ENCODE measurements at places on chromosomes 7 and 10. TPM values are rescaled to one million over a fixed set of nuclear protein-coding genes. Genes with fewer than 3 reads are reported as not detected.

FFAR4 gene
- total RNA-seq, result not detected

COL13A1 gene
- not detected for total RNA-seq

WIPF3 gene
- total RNA-seq, result 0.61 TPM

INMT gene
- 40.2 TPM for total RNA-seq

ENTPD1 gene
- total RNA-seq, result 7.7 TPM

PON1 gene
- not detected for total RNA-seq

CFTR gene
- 0.38 TPM for total RNA-seq

PRSS1 gene
- total RNA-seq, result not detected

CNPY1 gene
- total RNA-seq, result not detected

FKBP14 gene
- 3.3 TPM for total RNA-seq

LIMK1 gene
- total RNA-seq, result 12.6 TPM

UCMA gene
- not detected for total RNA-seq

CNNM1 gene
- 1.8 TPM for total RNA-seq

RBM17 gene
- 42.2 TPM for total RNA-seq

TNPO3 gene
- 42.7 TPM for total RNA-seq

GIGYF1 gene
- 8.0 TPM for total RNA-seq

GRCh38 chr10:113732966-113733365 lies 18.5 kb upstream of the PLEKHS1 start:
- DNase-seq, result no peak

DNA sequence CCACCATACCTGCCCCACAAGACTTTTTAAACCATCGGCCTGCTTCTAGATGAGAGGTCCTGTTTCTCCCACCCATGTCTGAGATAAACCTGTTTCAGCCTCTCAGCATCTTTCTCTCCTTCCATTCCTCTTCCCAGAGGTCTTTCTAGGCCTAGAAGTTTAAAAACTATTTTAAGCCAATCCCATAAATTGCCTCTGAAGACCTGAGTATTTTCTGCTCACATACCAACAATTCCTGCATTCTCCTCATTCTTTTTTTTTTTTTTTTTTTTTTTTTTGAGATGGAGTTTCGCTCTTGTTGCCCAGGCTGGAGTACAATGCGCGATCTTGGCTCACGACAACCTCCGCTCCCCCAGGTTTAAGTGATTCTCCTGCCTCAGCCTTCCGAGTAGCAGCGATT lies 262.9 kb upstream of the AUTS2 start:
- DNase-seq, result no peak

GRCh38 chr10:49760789-49761188 lies 1.3 kb downstream of the OGDHL start:
- DNase-seq, result no peak

GRCh38 chr7:69620063-69620462 lies 21.8 kb downstream of the AUTS2 start:
- DNase-seq, result no peak

GRCh38 chr7:159197066-159197975 lies 52.7 kb upstream of the VIPR2 start:
- no peak for DNase-seq

GRCh38 chr7:158017111-158018097 lies 570.2 kb downstream of the PTPRN2 start:
- DNase-seq, result no peak

DNA sequence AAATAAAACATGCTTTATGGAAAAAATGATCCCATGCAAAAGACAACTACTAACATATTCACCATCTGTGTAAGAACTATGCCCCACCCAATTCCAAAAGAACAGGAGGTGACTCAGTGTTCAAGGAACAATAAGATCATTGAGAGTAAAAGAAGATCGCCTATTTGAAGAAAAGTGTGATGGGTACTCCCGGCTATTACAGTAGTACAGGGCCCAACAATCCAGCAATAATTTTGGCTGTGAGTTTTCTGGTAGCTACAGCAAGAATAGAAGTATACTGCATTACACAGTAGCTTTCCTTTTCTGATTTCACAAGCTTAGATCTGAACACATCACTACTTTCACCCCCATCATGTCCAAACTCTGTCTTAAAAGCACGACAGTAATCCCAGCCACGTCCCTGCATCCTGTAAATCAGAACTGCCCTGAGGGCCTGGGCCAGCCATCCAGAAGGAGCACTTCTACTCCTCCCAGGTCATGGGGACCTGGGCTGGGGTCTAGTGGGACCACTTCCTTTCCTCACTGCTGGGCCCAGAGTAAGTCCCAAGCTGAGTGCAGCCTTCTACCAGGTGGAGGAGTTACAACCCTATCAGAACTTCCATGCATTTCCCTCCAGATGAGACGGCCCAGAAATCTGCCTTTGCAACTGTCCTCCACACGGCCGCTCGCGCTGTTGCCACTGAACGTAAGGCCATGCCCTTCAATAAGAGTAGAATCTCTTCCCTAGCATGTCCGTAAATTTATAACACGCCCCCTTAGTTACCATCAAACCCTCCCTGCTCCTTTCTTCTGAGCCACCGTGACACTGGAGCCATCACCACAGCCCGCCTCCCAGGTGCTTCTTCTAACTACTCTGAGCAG lies 7.9 kb downstream of the ESYT2 start:
- DNase-seq, result no peak

DNA sequence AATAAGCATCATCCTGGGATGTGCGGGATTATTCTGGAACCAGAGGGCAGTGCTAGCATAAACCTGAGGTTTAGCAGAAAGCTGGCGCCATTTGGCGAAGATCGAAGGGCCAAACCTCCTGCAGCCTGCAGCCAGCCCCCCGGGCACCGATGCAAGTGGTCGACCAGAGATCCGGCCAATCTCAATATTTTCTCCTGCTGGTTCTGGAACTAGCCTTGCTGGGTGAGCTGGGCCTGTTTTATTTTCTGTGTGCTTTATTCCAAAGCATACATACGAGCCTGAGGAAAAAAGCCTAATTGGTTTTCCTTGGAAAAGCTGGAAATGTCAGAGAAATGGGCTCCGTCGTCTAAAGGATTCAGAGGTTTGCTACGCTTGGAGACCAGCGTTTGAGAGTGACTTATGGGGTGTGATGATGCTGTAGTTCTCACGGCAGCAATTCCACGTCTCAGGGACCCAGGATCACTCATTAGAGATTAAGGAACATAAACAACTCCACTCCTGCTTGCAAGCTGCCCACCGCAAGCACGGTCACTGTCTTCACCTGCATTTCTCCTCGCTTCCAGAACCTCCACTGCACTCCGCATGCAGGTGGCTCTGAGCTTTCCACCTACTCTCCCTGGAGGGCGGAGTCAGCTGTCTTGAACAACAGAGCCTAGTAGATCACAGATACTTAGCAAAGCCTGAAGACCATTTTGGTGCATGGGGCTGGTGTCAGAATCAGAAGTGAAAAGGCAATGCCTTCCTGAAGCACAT lies 60.2 kb downstream of the PRKAG2 start:
- no peak for DNase-seq

DNA sequence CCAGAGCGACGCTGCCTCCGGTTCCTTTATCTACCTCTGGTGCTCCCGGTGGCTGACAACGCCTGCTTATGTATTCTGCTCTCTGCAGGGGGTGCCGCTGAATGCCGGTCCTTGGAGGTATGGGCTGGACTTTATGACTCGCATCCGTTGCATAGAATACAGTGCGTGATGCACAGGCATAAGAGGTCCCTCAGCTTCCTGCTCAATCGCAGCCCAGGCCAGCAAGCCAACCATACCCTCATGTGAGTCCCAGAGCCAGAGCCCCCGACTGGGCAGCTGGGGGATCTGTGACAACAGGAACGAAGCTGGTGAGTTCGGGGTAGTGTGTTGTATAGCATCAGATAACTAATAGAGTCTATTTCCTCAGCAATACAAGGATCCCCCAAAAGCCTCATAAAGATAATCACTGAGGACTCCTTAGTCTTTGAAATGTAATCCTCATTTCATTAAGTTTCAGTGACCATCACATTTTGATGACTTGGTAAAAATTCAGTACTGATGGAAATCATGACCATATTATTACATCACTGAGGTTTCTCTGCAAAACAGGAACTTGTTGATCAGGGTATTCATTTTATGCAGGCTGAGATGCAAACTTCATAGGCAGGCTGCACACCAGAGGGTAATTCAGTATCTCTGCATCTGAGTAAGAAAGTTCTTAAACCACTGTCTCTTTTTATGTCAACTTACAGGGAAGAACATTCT lies 607.8 kb downstream of the PTPRN2 start:
- DNase-seq, result no peak

- no peak for DNase-seq
Measured at GRCh38 chr7:85627791-85628586, 441.1 kb upstream of the SEMA3D start.

DNA sequence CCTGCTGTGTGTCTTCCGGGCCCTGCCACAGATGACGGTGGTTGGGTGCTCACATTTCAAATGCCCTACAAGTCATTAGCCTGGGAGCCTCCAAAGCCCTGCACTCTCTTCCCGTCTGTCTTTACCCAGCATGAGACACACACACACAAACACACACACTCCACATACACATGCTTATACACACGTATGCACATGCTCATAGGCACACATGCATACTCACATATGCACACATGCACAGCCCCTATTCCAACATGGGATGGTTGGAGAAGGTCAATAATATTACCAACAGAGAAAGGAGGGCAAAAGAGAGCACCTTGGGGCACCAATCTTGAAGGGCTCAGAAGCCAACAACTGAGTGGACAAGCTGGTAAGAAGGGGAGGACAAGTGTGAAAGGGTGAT lies 19.0 kb downstream of the SUN3 start:
- no peak for DNase-seq

- no peak for DNase-seq
Measured at GRCh38 chr10:69359148-69359547, 57.6 kb downstream of the TACR2 start.

- DNase-seq, result no peak
Measured at GRCh38 chr7:83419013-83419412, 229.9 kb downstream of the SEMA3E start.

DNA sequence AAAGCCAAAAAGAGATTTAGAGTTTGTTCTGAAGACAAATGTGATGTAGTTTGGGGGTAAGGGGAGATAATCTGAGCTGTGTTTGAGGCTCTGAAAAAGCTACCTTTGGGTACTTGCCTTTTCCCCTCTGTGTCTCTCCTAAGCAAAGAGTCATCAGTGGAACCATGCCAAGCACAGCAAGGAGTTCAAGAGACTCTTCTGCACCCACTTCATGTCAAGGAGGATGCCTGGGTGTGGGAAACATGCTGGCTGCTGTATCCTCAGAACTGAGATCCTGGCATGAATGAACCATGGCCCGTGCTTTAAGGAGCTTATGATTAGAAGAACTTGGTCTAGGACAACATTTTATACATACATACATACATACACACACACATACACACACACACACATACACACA lies 142.9 kb downstream of the NOC3L start:
- no peak for DNase-seq

Data from esophagus squamous epithelium (tissue), 5 donors.